ENCODE measurements at places on chromosomes 13 and 19.

- peaks cover 8% of the 10 kb centered on the region for H3K4me1 ChIP-seq
- H3K27me3 ChIP-seq, result no peaks in the 10 kb centered on the region
- DNase-seq, result no peak
- no peak overlapping the region for H3K27ac ChIP-seq
These were observed 60.2 kb downstream of the PEX11G start for GRCh38 chr19:7428651-7429113.

GRCh38 chr19:9130965-9131364, 4.2 kb upstream of the OR7G3 start:
- no peak overlapping the region for H3K4me3 ChIP-seq
- no peak for DNase-seq
- H3K27ac ChIP-seq, result no peak overlapping the region
- no peaks in the 10 kb centered on the region for H3K4me1 ChIP-seq

GRCh38 chr19:31118986-31119385, 230.2 kb downstream of the TSHZ3 start:
- H3K4me1 ChIP-seq, result peaks cover 27% of the 10 kb centered on the region
- no peak for DNase-seq
- H3K36me3 ChIP-seq, result no peaks in the 10 kb centered on the region

- H3K4me1 ChIP-seq, result peaks cover 22% of the 10 kb centered on the region
- H3K27me3 ChIP-seq, result peaks cover 1% of the 10 kb centered on the region
- DNase-seq, result no peak
- no peak overlapping the region for H3K27ac ChIP-seq
- no peaks in the 10 kb centered on the region for H3K36me3 ChIP-seq
These were observed 41.9 kb downstream of the C13orf46 start for GRCh38 chr13:113931841-113932459.

GRCh38 chr13:26978081-26978860, 193.3 kb downstream of the USP12 start:
- no peak for DNase-seq
- peaks cover 28% of the 10 kb centered on the region for H3K4me1 ChIP-seq
- H3K4me3 ChIP-seq, result no peak overlapping the region
- peaks cover 19% of the 10 kb centered on the region for H3K27me3 ChIP-seq
- no peak overlapping the region for H3K27ac ChIP-seq

- H3K4me1 ChIP-seq, result no peaks in the 10 kb centered on the region
- no peaks in the 10 kb centered on the region for H3K36me3 ChIP-seq
- no peaks in the 10 kb centered on the region for H3K27me3 ChIP-seq
- no peak overlapping the region for H3K27ac ChIP-seq
- H3K4me3 ChIP-seq, result no peak overlapping the region
These were observed 164.5 kb downstream of the URI1 start for GRCh38 chr19:30106417-30107095.

DNA sequence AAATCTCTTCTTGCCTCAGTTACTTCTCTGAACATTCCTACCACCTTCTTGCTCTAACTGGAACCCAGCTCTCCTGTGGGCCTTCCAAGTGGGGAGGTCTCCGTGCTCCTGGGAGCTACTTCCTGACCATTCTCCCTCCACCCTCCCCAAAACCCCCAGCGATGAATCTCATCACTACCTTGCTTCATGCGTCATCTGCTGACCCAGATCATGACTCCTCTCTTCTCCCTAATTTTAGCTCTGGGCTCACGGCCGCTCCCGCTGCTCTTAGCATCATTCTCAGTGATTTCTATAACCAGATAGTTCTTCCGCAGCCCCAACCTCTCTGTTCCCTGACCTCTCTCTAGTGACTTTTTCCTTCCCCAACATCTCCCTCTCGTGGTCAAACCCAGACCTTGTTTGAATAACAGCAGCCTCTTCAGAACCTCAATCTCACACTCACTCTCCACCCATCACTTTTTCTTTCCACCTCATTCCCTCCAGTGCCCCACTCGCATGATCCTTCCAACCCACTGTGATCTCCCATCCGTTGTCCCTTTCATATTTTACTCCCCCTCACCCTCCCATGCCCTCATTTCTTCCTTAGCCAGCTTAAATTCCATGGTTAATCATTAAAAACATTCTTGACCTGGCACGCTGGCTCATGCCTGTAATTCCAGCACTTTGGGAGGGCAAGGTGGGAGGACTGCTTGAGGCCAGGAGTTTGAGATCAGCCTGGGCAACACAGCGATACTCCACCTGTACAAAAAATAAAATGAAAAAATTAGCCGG, 21.8 kb downstream of the MRPS12 start:
- no peak overlapping the region for H3K4me3 ChIP-seq
- peak overlapping the region; percentile 3 for H3K27ac ChIP-seq
- H3K4me1 ChIP-seq, result peaks cover 13% of the 10 kb centered on the region
- peaks cover 27% of the 10 kb centered on the region for H3K36me3 ChIP-seq

- no peaks in the 10 kb centered on the region for H3K36me3 ChIP-seq
- H3K27ac ChIP-seq, result no peak overlapping the region
- peaks cover 6% of the 10 kb centered on the region for H3K27me3 ChIP-seq
- H3K4me3 ChIP-seq, result no peak overlapping the region
These were observed 20.6 kb downstream of the ELAVL3 start for GRCh38 chr19:11460207-11460606.

- no peak overlapping the region for H3K27ac ChIP-seq
- H3K4me3 ChIP-seq, result no peak overlapping the region
- H3K27me3 ChIP-seq, result no peaks in the 10 kb centered on the region
- DNase-seq, result no peak
- H3K36me3 ChIP-seq, result no peaks in the 10 kb centered on the region
- H3K4me1 ChIP-seq, result peaks cover 3% of the 10 kb centered on the region
These were observed 30.2 kb upstream of the TRPC4 start for GRCh38 chr13:37899753-37900152.

DNA sequence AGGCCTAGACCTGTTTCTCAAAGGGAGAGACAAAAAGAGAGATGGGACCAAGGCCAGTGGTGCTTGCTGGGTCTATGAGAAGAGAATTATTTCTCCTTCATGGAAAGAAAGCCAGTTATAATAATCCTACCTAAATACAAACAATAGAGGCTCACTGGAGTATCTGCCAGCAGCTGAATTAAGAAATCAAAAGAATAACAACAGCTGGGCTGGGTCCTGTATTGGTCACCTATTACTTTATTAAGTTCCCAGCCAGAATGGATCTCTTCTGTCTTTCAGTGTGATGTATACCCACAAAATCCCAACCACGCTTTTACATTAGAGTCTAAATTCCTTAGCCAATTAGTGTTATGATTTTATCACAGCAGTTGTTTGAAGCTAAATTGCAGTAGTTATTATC, 297.8 kb upstream of the DACH1 start:
- H3K4me1 ChIP-seq, result peaks cover 29% of the 10 kb centered on the region
- H3K36me3 ChIP-seq, result no peaks in the 10 kb centered on the region
- DNase-seq, result no peak
- H3K27me3 ChIP-seq, result no peaks in the 10 kb centered on the region
- no peak overlapping the region for H3K4me3 ChIP-seq

DNA sequence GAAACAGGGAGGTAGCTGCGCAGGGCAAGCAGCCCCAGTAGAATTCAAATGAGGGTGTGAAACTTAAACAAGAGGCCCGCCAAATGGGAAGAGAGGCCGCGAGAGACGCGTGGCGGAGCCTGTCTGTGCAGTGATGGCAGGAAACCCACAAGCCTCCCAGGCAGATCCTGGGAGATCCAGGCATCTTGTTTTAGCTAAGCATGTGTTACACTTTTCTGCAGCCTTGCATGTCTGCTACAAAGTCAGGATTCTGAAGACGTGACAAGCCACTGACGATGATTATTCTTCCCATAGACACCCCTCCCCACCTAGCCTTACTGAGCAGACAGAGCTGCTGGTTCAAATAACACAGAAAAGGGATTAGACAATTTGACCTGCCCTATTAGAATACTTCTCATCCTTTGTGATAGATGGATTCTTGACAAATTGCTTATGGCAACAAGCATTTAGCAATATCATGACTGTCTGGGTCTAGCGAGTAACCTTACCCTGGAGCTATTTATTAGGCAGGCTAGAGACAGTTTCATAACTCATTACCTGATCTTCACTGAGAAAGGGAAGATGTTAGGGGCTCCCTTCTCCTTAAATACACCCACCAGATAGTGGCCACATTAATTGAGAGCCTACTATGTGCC, 185.2 kb upstream of the IRS2 start:
- peaks cover 8% of the 10 kb centered on the region for H3K27me3 ChIP-seq
- no peak for DNase-seq
- H3K4me1 ChIP-seq, result peaks cover 2% of the 10 kb centered on the region
- peaks cover 8% of the 10 kb centered on the region for H3K36me3 ChIP-seq
- H3K27ac ChIP-seq, result no peak overlapping the region
- no peak overlapping the region for H3K4me3 ChIP-seq

- H3K27ac ChIP-seq, result peak overlapping the region; percentile 44
- no peaks in the 10 kb centered on the region for H3K36me3 ChIP-seq
- H3K4me1 ChIP-seq, result peaks cover 7% of the 10 kb centered on the region
- peak; percentile 66 for DNase-seq
These were observed 22.3 kb upstream of the TFDP1 start for GRCh38 chr13:113562085-113562749.

- no peaks in the 10 kb centered on the region for H3K27me3 ChIP-seq
- no peak overlapping the region for H3K4me3 ChIP-seq
- H3K4me1 ChIP-seq, result no peaks in the 10 kb centered on the region
These were observed 18.1 kb downstream of the CEACAM5 start for GRCh38 chr19:41726493-41726892.

DNA sequence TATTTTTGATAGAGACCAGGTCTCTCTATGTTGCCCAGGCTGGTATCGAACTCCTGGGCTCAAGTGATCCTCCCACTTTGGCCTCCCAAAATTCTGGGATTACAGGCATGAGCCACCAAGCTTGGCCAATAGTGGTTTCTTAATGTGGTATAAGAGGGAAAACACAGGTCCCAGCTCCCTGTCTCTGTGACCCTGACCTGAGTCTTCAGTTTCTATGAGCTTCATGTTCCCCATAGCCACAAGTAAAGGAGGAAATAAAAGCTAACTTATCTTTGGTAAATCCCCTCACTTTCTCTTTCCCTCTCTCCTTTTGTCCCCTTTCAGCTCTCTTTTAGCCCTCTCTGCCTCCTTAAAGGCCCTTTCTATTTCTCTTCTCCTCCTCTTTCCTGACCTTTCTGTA, 50.3 kb downstream of the ABCC4 start:
- H3K36me3 ChIP-seq, result no peaks in the 10 kb centered on the region
- H3K27ac ChIP-seq, result no peak overlapping the region
- DNase-seq, result no peak

GRCh38 chr13:113933901-113934300, 40.0 kb downstream of the C13orf46 start:
- H3K4me1 ChIP-seq, result peaks cover 31% of the 10 kb centered on the region
- no peak overlapping the region for H3K27ac ChIP-seq
- H3K36me3 ChIP-seq, result no peaks in the 10 kb centered on the region
- H3K27me3 ChIP-seq, result no peaks in the 10 kb centered on the region

DNA sequence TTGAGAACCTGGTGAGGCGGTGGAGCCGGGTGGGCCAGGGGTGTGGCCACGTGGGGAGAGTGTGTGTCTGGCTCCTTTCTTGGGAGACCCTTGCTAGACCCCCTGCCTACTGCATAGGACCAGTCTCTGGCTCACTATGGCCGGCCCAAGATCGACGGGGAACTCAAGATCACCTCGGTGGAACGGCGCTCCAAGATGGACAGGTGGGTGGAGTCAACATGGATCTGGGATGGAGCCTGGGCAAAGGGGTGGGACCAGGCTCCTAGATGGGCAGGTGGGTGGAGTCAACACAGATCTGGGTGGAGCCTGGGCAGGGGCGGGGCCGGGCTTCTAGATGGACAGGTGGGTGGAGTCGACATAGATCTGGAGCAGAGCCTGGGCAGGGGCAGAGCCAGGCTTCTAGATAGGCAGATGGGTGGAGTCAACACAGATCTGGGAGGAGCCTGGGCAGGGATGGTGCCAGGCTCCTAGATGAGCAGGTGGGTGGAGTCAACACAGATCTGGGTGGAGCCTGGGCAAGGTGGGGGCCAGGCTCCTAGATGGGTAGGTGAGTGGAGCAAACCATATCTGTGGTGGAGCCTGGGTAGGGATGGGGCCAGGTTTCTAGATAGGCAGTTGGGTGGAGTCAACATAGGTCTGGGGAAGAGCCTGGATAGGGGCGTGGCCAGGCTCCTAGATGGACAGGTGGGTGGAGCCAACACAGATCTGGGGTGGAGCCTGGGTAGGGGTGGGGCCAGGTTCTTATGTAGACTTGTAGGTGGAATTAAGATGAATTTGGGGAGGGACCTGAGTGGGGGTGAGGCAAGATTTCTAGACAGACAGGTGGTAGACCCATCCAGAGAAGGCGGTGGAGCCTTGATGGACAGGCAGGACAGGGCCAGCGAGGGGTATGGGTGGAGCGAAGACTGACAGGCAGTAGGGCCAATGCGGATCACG, 56.5 kb downstream of the VAV1 start:
- H3K36me3 ChIP-seq, result peaks cover 2% of the 10 kb centered on the region
- H3K4me3 ChIP-seq, result no peak overlapping the region
- no peak for DNase-seq
- no peaks in the 10 kb centered on the region for H3K27me3 ChIP-seq

- no peak overlapping the region for H3K4me3 ChIP-seq
- peaks cover 21% of the 10 kb centered on the region for H3K4me1 ChIP-seq
- DNase-seq, result no peak
- no peaks in the 10 kb centered on the region for H3K27me3 ChIP-seq
These were observed 4.8 kb downstream of the SYNGR4 start for GRCh38 chr19:48368936-48369335.

DNA sequence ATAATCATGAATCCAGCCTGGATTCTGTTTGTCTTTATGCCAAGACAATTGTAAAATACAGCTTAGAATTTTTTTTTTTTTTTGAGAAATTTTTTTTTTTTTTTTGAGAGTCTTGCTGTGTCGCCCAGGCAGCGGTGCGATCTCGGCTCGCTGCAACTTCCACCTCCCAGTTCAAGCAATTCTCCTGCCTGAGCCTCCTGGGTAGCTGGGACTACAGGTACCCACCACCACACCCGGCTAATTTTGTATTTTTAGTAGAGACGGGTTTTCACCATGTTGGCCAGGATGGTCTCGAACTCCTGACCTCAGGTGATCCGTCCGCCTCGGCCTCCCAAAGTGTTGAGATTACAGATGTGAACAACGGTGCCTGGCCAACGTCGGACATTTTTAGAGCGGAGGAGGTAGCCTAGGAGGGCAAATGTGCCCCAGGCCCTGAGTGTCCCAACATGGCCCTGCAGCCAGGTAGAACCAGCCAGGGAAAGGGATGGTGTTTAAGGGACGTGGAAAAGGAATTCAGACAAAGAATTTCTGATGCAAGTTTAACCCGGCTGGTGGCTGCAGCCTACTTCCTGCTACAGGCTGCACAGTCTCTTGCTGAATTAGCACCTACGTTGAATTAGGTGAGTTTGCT, 89.8 kb downstream of the GNG7 start:
- H3K27ac ChIP-seq, result no peak overlapping the region
- peaks cover 2% of the 10 kb centered on the region for H3K27me3 ChIP-seq
- H3K36me3 ChIP-seq, result no peaks in the 10 kb centered on the region
- DNase-seq, result no peak
- peaks cover 7% of the 10 kb centered on the region for H3K4me1 ChIP-seq
